ENCODE measurements at places on chromosomes 2 and 18. TPM values are rescaled to one million over a fixed set of nuclear protein-coding genes. Genes with fewer than 3 reads are reported as not detected.

Gene MARCHF4
- not detected for total RNA-seq

Gene MYO5B
- total RNA-seq = 9.9 TPM

Gene BCL11A
- 1.6 TPM for total RNA-seq

Gene IFIH1
- 21.0 TPM for total RNA-seq

Gene POTEC
- total RNA-seq = not detected

Gene FABP1
- not detected for total RNA-seq

Gene IL37
- not detected for total RNA-seq

Gene VAMP8
- 31.1 TPM for total RNA-seq

Gene UGT1A3
- total RNA-seq = not detected

Gene CABYR
- total RNA-seq = 1.5 TPM

Gene NAT8
- total RNA-seq = not detected

Gene RHOB
- total RNA-seq = 236 TPM

Gene AKAIN1
- total RNA-seq = not detected

Gene OBSL1
- 85.2 TPM for total RNA-seq

Gene C2orf15
- not detected for total RNA-seq

Gene FEV
- not detected for total RNA-seq

All from sciatic nerve (tissue), 2 donors.